ENCODE measurements at places on chromosomes 3 and 15.

- DNase-seq: no peak
Measured at GRCh38 chr3:12948371-12948770, 107.0 kb upstream of the RPL32 start.

DNA sequence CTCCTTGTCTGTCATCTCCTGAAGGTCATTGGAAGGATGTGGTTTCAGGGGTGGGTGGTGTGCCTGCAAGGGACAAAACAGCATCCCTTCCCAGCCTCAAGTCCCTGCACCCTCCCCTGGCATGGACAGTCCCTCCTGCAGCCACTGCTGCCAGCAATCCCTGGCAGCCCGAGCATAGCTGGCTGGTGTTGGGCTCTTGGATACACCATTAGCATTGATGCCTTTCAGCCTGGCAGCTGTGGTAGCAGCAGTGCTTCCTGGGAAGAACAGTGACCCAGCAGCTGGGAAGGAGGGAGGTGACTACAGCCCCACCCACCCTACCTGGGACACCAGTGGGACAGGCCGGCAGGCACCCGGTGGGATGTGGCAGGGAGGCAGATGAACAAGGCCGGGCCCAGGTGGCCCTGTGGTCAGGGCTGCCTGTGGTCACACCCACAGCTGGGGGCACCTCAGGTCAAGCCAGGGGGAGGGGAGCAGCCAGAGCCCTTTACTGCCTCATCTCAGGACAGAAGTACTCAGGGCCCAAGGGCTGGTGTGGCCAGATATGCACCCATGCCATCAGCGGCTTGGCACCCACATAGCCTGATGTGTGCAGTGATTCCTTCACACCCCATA lies 32.9 kb upstream of the TMEM115 start:
- no peak for DNase-seq

GRCh38 chr3:120764206-120764605 lies 21.7 kb downstream of the GTF2E1 start:
- no peak for DNase-seq

- DNase-seq: no peak
Measured at GRCh38 chr15:80823995-80824394, 44.8 kb downstream of the CEMIP start.

DNA sequence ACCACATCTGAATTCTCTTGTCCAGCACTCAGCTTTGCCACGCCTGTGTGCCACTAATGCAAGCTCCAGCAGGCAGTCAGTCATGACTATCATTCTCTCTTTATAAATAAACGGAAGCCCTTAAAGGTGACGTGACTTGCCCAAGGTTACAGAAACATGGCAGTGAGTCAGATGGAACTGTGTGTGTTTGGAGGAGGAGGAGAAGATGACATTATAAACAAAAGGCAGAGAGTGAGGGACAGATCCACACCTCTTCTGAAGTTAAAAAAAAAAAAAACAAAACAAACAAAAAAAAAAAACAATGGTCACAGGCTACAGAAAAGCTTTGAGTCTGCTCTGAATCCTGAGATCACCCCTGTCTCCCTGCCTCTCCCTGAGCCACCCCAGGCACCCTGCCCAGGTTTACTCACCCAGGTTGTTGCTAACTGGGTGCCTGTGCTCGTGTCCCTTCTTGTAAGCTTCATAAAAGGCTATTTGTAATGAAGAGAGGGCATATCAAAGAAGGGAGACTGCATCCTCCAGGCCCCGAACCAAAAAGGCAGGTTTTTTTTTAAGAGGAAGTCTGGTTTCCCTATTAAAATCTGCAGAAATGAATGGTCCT lies 119.7 kb upstream of the PHLDB2 start:
- no peak for DNase-seq

DNA sequence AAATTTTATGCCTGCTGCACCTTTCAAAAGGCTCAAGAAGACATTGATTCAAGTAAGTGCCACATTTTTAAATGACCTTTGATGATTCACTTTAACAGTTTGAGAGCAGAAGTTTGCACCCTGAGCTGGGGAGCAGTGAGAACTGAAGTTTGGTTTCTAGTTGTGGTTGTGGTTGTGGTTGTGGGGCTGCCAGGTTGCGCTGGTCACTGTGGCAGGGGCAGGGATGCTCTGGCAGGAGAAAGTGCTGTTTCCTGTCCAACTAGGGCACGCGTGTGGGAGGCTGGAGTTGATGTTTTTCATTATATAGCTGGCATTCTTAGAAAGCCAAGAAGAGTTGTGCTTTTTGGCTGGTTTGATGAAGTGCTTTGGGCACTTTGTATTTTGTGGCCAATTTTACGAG lies 339.7 kb upstream of the NR2F2 start:
- no peak for DNase-seq

DNA sequence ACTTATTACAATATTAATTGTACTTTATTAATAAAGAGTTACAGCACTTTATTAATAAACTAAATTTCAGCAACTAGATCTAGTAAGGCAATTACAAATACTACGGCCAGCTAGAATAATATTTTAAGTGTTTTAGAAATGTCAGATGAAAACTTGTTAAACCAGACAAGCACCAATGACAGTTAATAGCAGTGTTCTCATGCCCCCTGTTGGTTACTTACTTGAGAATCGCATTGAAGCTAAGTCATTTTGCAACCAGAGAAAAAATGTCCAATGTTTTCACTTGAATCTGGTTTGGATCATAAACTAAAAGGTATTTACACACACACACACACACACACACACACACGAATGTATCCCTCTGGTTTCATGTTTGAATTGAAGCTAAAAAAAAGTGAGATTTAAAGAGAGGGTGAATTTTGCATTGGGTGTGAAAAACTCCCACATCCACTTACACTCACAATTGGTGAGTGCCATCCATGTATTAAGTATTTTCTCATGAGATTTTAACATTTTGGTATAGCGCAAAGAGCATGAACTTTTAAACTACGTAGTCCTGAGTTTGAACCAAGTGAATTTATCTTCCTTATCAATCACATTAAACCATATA lies 347.7 kb downstream of the ZBBX start:
- DNase-seq: no peak

DNA sequence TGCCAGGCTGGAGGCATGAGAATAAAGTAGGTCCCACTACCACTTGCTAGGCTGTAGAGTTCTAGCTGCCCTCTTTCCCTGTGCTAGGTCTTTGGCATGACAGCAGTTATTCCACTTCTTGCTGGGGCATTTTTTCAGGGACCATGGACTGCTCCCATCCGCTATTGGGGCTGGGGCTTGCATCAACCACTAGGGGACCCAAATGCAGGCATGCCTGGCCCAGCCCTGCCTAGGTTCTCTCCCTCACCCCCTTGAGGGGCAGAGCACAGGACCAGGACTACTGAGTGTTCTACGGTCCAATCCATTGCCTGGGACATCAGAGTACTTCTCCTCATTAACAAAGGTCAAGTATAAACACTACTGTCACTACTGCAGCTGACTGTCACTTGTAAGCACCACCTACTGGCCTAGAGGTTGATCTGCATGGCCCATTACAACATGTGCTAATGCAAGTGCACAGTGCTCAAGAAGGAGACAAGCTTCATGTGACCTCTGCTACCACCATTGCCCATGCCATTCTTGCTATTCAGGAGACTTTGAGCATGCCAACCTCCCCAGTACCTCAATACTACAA lies 270.5 kb downstream of the MBNL1 start:
- DNase-seq: no peak

DNA sequence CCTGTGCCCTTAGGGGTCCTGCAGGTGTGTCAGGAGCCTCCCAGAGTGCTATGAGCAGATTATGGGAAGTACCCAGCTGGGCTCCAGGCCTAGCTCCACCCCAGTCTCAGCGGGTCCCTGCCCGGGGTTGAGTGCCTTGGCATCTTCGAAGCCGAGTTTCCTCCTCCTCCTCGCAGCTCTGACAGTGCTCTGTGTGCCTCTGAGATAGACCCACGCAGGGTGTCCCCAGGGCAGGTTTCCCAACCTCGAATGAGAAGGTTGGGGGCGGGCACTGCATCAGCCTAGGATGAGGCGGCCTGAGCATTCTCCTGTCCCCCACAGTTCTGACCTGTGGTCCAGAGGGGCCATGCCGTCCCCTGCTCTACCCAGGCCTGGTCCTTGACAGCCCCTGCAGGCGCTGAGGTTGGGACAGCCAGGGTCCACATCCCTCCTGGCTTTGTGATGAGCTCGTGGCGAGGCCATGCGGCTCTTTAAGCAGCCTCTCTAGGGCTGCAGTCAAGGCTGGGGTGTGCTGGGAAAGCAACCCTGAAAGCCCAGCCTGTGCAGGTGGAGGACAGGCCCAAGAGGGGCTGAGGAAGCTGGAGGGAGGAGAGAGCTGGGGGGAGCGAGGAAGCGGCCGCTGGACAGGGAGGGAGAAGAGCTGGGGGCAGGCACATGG lies 20.2 kb upstream of the SKOR1 start:
- DNase-seq: no peak

GRCh38 chr15:31399544-31400171 lies 73.0 kb downstream of the KLF13 start:
- DNase-seq: no peak

DNA sequence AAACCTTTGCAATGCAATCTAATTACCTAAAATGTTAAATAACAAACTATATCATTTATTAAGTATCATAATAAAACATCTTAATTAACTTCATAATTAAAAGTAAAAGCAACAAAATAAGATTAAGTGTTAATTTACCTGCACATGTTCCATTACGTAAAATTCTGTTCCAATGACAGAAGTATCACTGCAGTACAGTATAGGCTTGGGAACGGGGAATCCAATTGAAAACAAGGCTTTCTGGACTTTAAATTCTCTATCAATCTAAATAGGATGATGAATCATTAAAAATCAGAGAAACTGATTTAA lies 17.1 kb downstream of the ACAD11 start:
- no peak for DNase-seq

All from activated CD4-positive, alpha-beta T cell treated with anti-CD3 and anti-CD28 coated beads, Interleukin-2, amount 50 U/mL, for 4 hours (primary cell).